Caco-2 (cell line): ENCODE measurements at places on chromosomes 2 and 18.
A peak's percentile ranks its signal among the peaks of the same experiment; 100 is the strongest.

- DNase-seq, result no peak
Measured at GRCh38 chr18:22933966-22934423, 867 bp downstream of the RBBP8 start.

GRCh38 chr2:63058144-63058920 is 7.7 kb downstream of the OTX1 start:
- DNase-seq, result no peak

GRCh38 chr2:1521878-1522830 is 108.9 kb downstream of the TPO start:
- DNase-seq, result peak; percentile 10

- DNase-seq, result no peak
Measured at GRCh38 chr2:215262741-215263362, 49.0 kb upstream of the ATIC start.

DNA sequence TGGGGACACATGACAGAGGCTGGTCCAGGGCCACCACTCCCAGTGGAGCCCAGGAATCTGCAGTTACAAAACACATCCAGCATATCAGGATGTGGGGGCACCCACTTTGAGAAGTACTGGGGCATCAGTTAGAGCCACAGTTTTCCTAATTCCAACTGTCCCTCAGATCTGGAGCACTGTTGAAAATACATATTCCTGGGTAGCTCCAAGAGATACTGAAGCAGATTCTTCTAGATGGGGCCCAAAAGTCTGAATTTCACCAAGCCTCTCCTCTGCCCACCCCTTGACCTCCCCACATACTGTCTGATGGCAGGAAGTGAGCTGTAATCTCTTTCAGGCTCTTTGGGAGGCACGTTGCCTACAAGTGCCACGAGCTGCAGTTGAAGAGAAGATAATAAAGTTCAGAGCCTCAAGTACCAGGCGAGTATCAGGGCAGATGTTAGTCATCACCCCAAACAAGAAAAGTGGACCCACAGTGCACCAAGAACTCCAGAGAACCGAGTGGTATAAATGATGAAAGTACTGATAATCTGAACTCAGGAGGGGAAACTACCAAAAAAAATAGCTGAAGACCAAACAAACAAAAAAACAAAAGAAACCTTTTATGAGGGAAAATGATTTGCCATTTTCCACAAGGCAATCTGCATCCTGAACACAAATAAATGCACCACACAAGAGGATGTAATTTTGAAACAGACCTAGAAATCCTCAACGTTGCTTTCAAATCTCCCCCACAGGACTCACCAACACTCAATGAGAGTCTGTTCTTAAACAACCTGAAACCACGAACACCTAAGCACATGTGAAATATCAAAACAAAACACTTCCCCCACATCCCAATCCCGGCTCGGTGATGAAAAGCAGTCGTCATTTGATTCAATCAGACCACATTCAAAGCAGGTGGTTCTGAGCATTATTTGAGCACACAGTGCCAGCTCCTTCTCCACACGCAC is 98.7 kb downstream of the TCF4 start:
- no peak for DNase-seq

GRCh38 chr2:225140723-225141122 is 98.5 kb upstream of the DOCK10 start:
- DNase-seq, result no peak

DNA sequence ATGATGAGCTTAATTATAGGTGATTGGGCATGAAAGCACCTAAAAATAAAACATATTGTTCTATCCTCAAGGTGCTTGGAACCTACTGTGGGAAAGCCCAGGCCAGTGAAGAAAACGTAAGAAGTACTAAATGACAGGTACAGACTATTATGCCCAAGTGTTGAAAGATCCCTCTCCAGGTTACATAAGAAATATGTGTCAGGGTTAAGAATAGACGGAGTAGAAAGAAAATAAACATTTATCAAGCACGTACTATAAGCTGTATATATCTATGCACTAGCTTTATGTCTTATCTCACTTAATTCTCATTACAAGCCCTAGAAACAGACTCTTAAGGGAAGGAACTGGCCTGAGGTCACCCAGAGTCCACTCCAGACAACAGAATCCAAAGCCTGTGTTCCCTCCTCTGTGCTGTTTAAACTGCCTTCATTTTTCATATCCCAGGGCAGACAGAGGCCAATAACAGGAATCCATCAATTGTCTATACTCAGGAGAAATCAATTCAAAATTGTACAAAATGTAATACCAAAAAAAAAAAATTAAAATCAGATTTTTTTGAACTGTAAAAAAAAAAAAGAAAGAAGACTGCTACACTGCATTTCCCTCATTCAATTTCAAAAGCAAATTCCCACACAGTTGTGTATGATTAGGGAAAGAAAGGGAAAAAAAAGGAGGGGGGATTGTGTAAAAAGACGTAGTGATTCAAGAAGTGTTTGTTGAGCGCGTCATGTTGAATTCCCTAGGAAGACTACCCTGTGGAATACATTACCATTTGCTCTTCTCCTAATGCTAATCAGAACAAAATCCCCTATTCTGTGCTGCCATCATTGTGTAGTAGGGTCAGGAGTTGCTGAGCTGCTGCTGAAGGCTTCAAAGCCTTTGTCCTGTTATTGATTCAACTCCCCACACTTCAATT is 156.3 kb downstream of the IRS1 start:
- DNase-seq, result no peak
